ENCODE measurements at places on chromosomes 1 and 21.

GRCh38 chr1:206833801-206834200, 31.6 kb upstream of the IL20 start:
- DNase-seq: no peak

GRCh38 chr1:36771240-36771639, 263.1 kb downstream of the GRIK3 start:
- no peak for DNase-seq

GRCh38 chr1:215557992-215558626, 9.0 kb upstream of the KCTD3 start:
- no peak for DNase-seq

DNA sequence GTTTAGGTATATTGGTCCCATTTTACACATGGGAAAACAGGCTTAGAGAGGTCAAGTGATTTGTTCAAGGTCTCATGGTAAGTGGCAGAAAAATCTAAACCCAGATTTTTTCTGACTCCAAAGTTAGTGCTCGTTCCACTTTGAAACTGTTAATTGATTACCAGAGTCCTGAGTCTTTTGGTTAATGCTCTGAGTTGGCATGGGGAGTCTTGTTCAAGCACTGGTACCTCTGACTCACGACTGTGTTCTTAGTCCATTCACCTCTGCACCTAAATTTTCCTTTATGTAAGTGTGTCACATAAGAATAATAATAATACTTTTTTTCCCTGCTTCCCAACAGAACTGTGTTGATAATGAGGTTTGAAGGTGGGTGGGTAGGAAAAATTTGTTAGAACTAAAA, 59.3 kb downstream of the VANGL2 start:
- no peak for DNase-seq

GRCh38 chr1:180168786-180169639, 14.3 kb downstream of the QSOX1 start:
- peak; percentile 42 for DNase-seq

- DNase-seq: peak; percentile 76
These were observed 953 bp upstream of the BRWD1 start for GRCh38 chr21:39314143-39315027.

DNA sequence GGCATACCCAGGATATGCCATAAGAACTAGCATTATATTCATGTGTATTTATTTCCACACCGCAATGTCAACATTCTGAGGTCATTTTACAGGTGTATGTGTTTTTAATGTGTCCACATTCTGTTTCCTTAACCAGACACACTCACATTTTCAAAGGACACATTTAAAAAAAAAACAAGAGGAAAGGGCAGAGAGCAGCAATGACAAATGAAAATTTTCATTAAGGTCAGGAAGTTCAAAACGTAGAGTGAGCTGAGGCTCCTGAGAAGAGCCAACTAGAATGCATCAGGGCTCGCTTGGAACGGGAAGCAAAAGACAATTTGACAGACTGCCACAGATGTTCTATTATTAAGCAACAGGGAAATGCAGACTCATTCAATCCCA, 4.8 kb upstream of the GNPAT start:
- peak; percentile 70 for DNase-seq

DNA sequence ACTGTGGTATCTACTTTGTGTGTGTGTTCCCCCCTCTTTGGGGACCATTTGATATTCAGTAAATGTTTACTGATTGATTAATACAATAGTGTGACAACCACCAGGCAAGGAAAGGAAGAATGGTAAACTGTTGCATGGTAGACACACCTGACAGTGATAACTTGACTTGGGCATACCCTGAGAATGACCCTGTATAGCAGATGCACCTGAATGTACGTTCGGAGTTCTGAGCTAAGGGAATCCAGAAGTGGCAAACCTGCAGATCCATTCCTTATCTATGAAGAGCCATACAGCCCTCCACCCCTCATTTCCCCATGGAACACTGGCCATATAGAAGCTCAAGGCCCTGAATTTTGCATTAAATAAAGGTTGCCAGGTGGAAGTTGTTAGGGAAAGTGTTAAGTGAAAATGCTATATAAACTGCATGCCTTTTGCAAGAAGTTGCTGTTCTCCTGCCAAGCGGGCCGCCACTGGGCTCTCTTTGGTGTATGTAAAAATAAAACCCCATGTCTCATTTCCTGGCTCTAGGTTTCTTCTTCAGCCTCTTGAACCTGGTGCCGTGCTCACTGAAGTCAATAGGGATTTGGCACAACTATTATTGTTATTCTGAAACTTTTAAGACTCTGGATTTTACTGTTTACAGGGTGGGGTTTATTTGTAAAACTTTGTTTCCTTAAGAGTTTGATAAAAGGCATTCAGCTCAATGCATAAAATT, 32.6 kb upstream of the DENND1B start:
- DNase-seq: no peak

GRCh38 chr1:117512728-117513321, 93.0 kb upstream of the TENT5C start:
- DNase-seq: peak; percentile 35
